Activated CD4-positive, CD25-positive, alpha-beta regulatory T cell treated with anti-CD3 and anti-CD28 coated beads, Interleukin-2, amount 50 U/mL, for 16 hours (primary cell): ENCODE measurements at places on chromosomes 13 and 19.

DNA sequence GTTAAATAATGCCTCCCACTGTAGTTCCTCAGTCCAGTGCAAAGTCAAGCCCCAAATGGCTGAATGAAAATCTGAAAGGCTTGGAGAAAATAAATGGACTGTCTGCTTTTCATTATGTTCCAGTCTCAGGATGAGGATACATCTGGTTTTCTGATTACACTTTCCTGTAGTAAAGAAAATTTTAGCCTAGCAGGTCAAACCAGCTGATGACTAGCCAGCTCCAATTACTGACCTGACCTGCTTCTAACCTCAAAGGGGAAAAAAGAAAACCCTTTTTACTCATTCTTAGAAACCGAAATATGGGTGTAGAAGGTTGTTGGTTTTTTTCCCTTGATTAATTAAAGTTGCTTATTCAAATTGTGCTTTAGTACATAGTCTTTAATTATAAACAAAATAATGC is 418.4 kb downstream of the EFNB2 start:
- DNase-seq = no peak

GRCh38 chr19:19485998-19486290 is 29.4 kb downstream of the TSSK6 start:
- no peak for DNase-seq

DNA sequence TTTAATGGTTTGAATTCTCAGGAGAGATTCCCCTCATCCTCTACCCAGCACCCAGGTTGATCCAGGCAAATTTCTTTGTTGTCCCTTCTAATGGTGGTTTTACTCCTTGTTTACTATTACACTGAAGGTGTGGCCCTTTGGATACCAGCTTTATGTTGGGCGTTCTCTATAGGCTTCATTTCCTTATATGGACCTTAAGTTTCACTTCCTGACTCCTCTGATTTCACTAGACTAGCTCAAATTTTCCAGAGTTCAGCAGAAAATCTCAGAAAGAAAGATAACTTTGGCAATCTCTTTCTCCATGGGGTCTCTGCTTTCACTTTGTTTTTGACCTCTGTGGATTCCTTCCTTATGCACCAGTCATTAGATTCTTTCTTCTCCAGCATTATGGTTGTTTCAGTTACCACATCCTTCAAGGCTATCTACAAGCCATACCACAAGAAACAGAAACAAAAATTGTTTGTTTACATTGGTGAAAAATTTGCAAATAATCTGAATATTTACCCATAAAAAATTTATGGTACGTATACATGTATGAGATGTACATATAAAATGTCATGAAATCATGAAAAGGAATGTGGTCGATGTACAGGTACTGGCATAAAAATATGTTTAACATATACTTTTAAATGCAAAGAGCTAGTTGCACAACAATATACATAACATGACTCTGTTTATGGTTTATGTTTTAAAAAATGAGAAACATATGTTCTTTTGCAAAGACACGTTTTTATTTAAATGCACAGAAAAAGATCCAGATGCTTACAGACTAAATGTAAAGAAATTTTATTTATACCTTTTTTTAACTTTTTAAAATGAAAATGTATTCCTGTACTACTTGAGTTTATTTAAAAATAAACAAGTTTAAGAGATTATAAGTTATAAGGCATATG is 212.6 kb downstream of the LACC1 start:
- no peak for DNase-seq

GRCh38 chr19:43498233-43498842 is 6.2 kb downstream of the PHLDB3 start:
- DNase-seq = no peak

DNA sequence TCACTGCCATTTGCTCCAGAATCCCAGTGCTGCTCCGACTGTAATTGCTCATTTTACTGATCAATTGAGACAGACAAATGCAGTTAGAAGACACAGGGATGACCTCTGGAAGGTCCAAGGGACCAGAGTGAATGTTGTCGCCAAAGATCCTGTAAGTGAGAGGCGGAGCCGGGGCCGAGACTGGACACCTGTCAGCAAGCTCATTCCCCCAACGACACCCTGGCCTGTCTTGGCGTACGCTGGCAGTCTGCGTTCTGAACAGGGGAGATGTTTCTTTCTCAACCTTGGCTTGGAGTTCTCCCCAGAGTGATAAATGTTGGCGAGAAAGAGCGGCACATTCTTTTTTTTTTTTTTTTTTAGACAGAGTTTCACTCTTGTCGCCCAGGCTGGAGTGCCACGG is 24.2 kb downstream of the GADD45B start:
- DNase-seq = no peak

- DNase-seq = no peak
Observed at GRCh38 chr13:44352202-44352601, 21.4 kb upstream of the SERP2 start.

GRCh38 chr13:41710771-41711170 is 250.1 kb downstream of the VWA8 start:
- DNase-seq = no peak

- DNase-seq = no peak
Observed at GRCh38 chr19:49327878-49328544, 3.0 kb upstream of the SLC6A16 start.

- no peak for DNase-seq
Observed at GRCh38 chr19:16386619-16387240, 62.1 kb downstream of the KLF2 start.

DNA sequence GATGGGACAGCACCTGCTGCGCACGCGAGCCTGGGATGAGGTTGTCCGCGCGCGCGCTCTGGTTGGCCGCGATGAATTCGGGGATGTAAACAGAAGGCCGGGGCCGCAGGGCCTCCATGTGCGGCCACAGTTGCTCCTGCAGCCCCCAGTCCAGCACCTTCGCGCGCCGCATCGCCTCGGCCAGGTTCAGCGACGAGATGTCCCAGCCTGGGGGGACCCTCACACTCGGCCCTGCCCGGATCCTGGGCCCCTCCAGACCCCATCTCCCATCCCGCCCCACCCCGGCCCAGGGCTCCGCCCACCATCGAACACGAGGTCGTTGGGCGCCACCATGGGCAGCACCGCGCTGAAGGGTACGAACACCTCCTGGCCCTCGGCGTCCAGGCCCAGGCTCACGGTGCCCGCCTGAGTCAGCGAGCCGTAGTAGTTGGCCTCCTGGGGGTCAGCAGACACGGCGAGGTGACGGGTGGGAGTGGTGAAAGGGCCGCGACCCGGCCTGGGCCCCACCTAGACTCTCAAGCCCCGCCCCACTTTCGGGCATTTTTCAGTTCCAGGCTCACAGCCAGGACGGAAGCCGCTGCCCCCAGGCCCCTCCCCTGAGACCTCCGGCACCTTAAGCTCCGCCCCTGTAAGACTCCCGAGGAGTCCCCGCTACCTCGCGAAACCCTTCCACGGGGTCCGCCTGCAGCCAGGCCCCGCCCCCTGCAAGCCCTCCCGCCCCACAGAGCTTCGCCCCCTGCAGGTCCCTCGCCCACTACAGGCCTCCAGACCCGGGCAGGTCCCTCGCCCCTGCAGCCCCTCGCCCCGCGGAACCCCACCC is 1.1 kb downstream of the ISYNA1 start:
- no peak for DNase-seq

- no peak for DNase-seq
Observed at GRCh38 chr19:8144273-8144995, 5.0 kb downstream of the FBN3 start.

GRCh38 chr13:40772765-40773473 is 1.9 kb upstream of the MRPS31 start:
- DNase-seq = no peak

- DNase-seq = no peak
Observed at GRCh38 chr13:97125810-97126738, 96.1 kb upstream of the MBNL2 start.

GRCh38 chr19:31519908-31520307 is 170.7 kb upstream of the TSHZ3 start:
- no peak for DNase-seq

DNA sequence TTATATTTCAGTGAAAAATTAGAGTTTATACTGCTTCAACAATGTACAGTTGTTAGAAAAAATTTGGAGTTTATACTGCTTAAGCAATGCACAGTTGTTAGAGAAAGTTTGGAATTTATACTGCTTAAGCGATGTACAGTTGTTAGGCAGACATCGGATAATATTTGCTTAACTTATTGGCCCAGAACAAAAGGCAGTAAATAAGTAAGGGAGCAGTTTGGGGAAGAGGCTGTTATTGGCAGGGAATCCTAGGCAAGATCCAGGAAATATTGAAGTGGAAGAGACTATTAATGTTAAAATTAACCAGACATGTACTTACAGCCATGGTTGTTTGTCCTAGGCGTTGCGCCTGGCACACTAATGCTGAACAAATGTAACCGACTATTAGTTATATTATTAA is 166.9 kb downstream of the GPC5 start:
- no peak for DNase-seq

- DNase-seq = no peak
Observed at GRCh38 chr13:110399801-110400200, 92.7 kb downstream of the COL4A2 start.

- DNase-seq = no peak
Observed at GRCh38 chr13:100483841-100484381, 104.7 kb downstream of the GGACT start.

- no peak for DNase-seq
Observed at GRCh38 chr13:54173996-54174395, 1145.4 kb downstream of the OLFM4 start.

DNA sequence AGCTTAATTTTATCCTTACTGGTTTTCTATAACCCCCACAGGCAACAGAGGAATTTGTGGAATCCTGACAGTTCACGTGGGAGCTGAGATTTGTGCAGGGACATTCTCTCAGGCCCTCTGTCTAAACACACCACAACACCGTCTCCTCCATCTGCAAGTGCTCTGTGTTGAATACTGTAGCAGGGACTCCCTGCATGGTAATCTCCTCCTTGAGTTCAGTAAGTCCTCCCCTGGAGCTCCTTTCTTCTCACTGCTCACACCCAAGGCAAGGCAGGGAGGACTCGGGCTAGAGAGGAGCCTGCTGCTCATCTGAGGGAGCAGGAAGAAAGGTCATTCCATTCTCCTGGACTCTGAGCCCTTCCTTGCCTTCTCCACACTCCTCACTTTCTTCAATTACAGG is 348.2 kb downstream of the KCTD12 start:
- DNase-seq = no peak

DNA sequence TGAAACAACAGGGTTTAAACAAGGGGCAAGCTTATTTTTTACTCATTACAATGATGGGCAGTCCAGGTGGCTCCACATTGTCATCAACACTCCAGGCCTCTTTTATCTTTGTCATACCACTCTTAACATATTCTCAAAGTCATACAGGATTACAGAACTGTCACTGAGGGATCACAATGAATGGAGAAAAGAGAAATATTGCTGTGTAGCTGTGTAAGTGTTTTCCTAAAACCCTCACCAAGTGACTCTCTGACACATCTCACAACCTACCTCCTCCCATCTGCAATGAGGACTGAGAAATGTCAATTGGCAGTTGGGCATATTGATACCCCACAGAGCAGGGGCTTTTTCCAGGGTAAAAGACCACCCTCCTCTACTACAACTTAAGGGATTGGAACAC is 562.1 kb downstream of the TBC1D4 start:
- DNase-seq = no peak

GRCh38 chr19:29538146-29538545 is 12.4 kb downstream of the VSTM2B start:
- DNase-seq = no peak

DNA sequence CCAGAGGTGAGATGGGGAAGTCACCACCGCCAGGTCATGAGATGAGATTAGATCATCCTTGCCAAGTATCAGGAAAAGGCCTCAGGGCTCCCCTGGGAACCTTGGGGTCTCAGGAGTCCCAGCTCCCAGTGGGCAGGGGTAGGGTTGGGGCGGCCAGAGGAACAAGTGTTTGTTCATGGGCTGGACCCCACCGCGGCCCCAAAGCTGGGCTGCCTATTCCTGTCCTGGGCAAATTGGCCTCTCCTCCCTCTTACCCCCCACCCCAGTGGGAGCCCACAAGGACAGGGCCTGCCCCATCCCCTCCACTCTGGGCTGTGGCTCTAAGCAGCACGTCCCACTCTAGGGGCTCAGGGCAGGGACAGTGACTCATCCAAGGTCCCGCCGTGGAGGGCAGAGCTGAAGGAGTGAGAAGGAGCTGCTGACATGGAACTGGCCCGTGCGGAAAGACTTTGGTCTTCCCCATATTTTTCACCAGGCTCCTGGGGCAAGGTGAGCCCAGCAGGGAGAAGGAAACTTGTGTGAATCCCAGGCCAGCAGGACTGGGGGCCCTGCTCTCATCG is 4.0 kb upstream of the HCN2 start:
- no peak for DNase-seq

GRCh38 chr19:46975011-46975924 is 44.4 kb upstream of the NPAS1 start:
- no peak for DNase-seq

- DNase-seq = no peak
Observed at GRCh38 chr13:21528616-21529015, 69.5 kb upstream of the ZDHHC20 start.
